ENCODE measurements at places on chromosomes 2 and 18.

GRCh38 chr2:46506131-46506706 lies 26.9 kb downstream of the TMEM247 start:
- DNase-seq: no peak

GRCh38 chr2:150605664-150606063 lies 118.2 kb upstream of the RND3 start:
- DNase-seq: no peak

- DNase-seq: no peak
These were observed 251.6 kb downstream of the BCL2 start for GRCh38 chr18:63067939-63068338.

- DNase-seq: peak; percentile 56
These were observed 44.0 kb downstream of the GNAL start for GRCh38 chr18:11733031-11733430.

DNA sequence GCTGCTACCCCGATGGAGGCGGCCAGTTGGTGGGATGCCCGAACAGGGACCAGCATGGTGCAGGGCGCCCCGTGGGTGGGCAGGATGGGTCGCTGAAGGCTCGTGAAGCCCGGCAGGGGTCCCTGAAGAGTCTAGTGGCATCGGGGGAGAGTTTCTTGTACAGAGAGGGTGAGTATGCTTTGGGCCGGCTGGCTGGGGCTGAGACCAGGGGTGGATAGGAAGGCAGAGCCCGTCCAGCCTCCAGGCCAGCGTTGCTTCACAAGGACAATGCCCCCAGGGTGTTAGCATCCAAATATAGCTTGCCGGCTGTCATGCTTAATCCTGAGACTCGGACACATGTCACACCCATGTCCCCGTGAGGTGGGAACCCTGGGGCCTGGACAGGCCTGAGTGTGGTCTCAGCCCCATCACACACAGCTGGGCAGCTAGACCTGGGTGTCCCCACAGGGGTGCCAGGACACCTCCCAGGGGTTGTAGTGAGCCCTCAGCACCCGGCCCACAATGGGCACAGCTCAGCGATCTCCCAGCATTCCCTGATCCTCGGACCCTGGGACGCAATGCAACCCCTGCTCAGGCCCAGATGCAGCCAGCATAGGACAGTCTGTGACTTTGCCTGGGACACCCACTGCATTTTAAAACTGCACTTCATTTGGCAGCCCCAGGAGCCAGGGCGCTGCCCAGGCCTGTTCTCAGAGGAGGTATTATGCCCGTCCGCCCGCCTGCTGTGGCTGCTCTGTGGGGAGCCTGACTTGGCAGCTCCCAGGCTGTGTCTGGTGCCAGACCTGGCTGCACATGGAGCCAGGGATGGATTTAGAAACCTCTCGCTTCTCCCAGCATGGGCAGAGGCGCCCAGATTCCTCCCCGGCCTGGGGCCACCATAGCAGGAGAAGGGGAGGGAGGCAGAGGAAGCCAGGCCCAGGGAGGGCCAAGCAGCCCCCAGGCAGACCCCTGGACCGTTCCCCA lies 36.4 kb downstream of the RAMP1 start:
- DNase-seq: no peak

GRCh38 chr18:46411191-46411828 lies 245.7 kb downstream of the LOXHD1 start:
- no peak for DNase-seq

DNA sequence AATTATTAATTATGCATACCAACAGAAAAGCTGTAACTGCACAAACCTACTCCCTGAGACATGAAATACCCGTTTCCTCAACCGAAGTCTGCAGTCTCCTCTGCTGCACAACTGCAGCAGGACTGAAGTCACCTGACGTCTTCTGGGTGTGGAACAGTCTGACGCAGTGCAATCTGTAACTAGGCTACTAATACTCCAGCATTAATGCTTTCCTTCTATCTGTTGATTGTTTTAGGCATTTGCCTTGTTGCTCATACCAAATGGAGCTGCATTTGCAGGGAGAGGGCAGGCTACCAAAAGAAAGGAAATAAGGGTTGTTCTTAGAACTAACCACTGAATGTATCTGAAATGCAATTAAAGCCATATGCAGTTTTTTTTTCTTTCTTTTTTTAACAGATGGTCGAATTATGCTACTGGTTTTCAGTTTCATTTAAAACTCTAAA lies 40.1 kb downstream of the RTN4 start:
- DNase-seq: no peak

DNA sequence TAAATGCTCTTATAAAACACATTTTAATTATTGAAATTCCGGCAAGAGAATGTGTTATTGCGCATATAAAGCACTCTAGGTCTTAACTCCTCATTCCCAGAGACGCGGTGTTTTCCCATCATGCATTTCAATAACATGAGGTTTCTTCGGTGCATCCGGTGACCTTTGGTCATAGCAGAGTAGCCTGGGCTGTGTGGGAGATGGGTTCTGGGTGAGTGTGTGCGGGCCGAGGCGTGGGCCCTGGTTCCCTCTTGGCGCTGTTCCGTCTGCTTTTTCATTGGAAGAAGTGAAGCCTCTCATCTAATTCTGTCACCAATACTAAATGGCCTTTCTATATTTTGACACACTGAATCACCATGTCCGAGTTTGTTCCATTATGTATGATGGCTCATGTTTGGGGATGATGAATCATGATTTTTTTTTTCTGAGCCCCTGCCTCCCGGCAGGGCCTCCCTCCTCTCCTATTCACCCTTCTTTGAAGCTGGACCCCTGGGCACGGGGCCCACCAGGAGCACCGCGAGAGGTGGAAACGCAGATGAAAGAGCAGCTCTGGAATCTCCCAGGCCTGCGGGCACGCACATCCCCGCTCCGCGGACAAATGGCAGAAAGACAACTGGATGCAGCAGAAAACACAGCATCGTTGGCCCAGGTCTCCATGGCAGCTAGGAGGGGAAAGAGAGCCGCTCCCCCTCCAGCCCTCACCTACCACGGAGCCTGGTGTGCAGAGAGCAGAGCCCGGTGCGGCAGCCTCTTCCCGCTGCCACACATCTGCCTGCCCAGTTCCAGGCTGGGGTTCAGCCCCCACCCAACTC lies 85.8 kb upstream of the HPCAL1 start:
- no peak for DNase-seq

- no peak for DNase-seq
These were observed 763.9 kb downstream of the TSN start for GRCh38 chr2:122519366-122519765.

- no peak for DNase-seq
These were observed 25.9 kb downstream of the SIGLEC15 start for GRCh38 chr18:45851161-45851925.

GRCh38 chr18:36728345-36728744 lies 100.5 kb downstream of the TPGS2 start:
- DNase-seq: no peak

- no peak for DNase-seq
These were observed 57.3 kb downstream of the CCDC195 start for GRCh38 chr2:224658780-224659405.

GRCh38 chr2:64632835-64633819 lies 20.6 kb downstream of the SERTAD2 start:
- DNase-seq: no peak

DNA sequence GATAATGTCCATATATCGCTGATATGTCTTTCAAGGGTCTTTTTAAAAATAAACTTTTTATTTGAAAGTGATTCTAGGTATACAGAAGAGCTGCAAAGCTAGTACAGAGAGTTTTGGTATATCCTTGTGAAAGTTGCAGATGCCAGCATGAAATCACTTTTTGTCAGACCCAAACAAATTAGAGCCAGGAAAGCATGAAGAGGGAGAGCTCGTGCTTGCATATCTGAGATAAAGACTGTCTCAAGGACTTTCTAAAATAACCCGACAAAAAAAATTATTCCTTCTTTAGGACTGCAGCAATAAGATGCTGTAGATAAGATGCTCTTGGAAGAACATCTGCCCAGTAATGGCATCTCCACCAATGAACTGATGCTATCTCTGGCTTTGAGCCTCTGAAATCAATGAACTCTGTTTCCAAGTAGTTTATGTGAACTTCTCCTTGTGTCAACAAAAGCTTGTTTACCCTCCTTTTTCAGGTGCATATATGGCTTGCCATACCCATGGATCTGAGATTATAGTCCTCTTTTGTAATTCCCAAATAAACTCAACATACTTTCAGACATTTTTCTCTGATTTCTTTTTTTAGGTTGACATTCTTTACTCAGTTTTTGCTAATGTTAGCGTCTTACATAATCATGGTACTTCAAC lies 774.6 kb upstream of the FAM98A start:
- no peak for DNase-seq

DNA sequence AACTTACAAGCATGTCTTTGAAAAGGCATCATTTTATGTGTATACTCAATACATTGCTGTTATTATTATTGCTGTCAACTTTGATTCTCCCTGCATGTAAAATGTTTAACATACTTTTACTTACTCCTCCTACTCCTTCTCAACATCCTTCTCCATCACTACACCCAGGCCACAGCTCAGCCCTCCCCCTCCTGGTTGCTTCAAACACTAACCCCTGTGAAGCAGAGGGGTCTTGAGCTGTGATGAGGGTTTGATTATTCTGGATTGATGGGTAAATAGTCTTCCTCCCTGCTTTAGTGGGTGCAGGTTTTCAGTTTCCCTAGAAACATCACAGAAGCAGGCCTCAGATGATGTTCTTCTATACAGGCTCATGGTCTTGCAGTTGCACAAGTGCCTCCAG lies 221.0 kb downstream of the OSR1 start:
- DNase-seq: no peak

GRCh38 chr2:105615305-105615704 lies 129.4 kb upstream of the NCK2 start:
- no peak for DNase-seq

DNA sequence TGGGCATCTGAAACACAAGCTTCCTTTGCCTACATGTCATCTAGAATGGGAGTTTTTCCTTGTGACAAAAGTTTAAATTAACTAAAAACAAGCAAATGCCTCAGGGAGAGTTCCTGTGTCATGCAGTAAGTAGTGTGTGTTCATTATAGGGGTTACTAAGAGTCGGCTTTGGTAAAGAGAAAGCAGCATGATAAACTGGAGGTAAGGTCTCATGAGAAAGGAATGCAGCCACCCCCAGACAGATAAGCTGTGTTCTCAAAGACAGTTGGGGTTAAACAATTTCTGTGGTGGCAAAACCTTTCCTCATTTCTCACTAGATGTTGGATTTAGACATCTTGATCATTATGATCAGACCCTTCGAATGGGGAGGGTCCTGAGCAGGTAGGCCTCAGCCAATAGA lies 129.7 kb downstream of the MAP4K4 start:
- no peak for DNase-seq

GRCh38 chr2:31232586-31232985 lies 1.4 kb upstream of the EHD3 start:
- DNase-seq: no peak

DNA sequence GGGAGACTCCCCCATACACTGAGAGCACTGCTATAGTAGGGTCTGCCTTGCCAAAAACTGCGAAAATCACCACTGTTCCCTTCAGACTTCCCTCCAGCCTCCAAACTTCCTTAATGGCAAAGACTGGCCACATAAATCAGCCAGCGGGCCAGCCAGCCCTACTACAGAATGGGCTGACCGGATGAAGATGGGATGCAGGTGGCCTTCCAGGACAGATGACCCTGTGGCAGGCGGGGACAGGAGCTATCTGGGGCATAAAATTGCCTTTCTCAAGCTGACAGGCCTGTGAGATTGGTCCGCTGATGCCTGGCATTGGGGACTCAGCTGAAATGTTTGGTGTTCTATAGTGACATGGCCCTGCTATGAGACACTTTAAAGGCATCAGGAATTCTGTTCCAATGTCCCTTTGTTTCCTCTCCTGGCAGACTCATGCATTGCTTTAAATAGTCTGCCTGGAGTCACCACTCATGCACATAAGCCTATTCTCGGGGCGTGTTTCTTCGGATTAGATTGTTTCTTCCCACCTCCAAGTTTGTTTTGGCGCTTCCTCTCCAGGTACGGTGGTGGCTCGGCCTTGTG lies 135.9 kb downstream of the ALPK2 start:
- no peak for DNase-seq

DNA sequence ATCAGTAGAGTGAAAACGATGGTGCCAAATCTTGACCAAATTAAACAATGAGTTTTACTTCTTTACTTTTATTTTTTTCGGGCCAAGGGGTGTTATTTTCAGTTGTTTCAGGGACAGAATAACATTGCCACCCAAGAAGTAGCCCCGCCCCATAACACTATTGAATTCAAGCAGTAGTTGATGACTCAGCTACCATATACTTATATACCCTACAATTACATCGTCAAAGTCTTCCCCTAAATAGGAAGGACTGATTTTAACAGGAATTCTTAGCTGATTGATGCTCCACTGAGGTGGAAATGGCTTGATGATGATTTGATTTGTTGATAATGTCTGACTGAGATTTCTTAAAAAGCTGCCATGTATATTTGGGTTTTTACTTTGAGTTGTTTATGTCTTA lies 24.7 kb downstream of the LYPD6B start:
- DNase-seq: no peak

GRCh38 chr2:42762823-42763804 lies 821 bp downstream of the OXER1 start:
- DNase-seq: no peak

- DNase-seq: no peak
These were observed 237.7 kb downstream of the SEPTIN10 start for GRCh38 chr2:109376115-109376514.

DNA sequence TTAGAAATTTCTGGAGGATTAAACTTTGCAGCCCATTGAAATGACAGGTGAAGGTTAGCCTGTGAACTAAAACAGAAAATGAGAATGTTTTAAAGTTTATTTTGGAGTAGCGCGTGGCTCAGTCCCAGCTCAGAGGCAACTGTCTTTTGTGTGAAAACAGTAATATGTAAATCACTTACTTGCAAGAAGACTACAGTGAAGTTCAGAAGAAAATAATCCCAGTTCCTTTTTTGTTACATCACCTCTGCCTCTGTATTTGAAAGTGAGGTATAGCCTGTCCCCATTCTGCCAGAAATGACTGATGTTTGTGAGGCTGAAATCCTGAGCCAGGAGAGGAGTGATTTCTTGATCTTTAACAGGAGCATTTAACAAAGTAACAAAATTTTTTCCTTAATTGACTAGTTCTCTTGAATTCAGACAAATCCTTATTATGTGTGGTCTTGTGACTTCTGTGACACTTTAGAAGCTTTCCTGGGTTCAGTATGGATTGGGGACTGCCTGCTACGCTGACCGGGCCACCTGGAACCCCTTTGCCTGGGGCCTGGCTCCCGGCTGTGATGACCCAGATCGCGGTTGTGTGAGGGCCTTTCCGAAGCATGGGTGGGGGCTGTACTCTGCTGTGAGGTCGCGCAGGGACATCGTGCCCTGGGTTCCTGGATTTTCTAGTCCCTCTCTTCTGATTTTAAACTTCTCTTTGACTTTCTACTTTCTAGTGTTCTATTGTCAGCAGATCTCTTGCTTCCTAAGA lies 24.3 kb downstream of the TRAPPC12 start:
- DNase-seq: no peak

Measured in NCI-H774 (cell line).